Effector CD4-positive, alpha-beta T cell (primary cell): ENCODE measurements at places on chromosomes 3 and 15.

GRCh38 chr3:27721717-27722564 lies at the start of gene EOMES:
Gene EOMES, minus strand, starts transcription at chr3:27722323. Its CDS starts 29 bp downstream, at chr3:27722294.
- DNase-seq, result peak; percentile 62

DNA sequence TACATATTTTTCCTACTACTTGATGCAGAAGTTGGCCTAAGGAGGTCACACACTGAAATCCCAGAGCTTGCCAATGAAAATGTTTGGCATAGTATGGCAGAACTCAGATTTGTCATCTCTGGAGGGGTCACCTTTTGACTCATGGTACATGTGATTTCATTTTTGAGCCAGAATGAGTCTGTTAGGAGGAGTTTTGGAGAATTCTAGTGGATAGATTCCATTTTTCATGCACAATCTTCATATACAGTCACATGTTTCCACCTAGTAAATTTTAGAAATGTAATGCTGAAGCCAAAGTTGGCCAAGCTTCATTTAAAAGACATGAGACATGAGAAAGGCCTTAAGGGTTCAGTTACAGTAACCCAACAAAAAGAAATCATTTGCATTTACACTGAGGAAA lies 97.8 kb upstream of the IGSF10 start:
- no peak for DNase-seq

GRCh38 chr3:39028546-39028945 lies 23.2 kb downstream of the SCN11A start:
- DNase-seq, result no peak

DNA sequence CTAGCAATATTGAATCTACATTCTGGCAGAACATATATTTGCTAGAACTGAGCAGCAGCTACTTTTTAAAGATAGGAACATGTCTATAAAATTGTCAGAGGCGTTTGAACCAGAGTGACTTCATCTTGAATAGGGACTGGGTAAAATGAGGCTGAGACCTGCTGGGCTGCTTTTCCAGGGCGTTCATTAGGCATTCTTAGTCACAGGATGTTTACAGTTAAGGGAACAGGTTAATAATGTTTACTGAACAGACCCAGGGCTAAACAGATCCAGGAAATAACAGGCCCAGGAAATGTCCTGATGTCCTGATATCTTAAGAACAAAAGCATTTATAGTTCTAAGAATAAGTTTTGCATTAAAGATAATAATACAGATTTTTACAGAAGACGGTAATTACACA lies 34.5 kb upstream of the B3GALNT1 start:
- DNase-seq, result no peak

DNA sequence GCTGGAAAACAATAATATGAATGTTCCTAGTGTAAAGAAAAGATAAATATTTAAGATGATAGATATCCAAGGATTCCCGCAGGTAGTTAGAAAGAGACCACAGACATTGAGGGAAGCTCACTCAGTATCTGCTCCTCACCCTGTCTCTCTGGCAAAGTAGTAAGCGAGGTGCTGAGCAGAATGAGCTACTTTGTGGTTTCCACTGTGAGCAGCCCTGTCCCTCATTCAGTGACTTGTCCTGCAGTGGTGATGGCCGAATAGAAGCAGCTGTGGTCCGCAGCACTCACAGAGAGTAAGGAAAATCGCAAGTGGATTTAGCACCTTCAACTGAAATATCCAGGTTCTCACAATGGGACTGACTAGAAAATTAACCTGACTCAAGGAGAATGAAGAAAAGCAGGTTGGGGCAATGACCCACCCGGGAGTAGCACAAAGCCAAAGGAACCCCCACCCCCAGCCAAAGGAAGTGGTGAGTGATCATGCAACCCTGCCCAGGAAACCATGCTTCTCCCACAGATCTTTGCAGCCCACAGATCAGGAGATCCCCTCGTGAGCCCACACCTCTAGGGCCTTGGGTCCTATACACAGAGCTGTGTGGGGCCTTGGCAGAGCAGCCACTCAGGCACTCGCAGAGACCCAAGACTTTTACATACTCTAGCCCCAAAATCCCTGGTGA lies 21.8 kb upstream of the SLC25A38 start:
- peak; percentile 22 for DNase-seq

GRCh38 chr3:147914532-147914931 lies 505.4 kb downstream of the ZIC1 start:
- DNase-seq, result no peak

DNA sequence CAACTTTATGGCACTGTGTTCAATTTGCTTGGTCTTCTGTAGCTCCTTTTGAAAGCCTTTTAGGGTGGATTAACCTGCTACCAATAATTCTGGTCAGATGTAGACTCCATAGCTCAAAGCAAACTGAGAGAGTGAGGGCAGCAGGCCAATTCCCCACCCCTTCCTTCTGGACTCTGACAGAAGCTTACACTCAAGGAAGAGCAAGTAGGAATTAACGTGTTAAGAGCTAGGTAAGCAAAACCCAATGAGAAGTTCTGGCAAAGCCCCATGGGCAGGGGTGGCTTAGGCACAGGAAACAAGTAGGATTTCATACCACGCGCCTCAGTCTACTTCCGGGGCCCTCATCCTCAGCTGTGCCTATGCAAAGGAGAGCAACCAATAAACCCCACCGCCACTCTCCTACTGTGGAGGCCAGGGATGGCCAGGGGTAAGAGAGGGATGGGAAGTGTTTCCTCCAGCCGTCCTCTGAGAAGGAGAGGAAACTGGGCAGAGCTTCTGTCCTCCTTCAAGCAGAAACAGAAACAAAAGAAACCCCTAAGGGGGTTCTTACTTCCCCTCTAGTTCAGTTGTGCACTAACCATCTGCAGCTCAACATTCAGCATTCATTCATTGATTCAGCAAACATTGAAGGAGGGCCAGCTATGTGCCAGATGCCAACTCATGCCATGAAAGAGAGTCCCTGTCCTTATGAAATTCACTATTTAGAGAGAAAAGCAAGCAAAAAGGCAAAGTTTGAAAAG lies 12.6 kb downstream of the CCR5 start:
- DNase-seq, result no peak

DNA sequence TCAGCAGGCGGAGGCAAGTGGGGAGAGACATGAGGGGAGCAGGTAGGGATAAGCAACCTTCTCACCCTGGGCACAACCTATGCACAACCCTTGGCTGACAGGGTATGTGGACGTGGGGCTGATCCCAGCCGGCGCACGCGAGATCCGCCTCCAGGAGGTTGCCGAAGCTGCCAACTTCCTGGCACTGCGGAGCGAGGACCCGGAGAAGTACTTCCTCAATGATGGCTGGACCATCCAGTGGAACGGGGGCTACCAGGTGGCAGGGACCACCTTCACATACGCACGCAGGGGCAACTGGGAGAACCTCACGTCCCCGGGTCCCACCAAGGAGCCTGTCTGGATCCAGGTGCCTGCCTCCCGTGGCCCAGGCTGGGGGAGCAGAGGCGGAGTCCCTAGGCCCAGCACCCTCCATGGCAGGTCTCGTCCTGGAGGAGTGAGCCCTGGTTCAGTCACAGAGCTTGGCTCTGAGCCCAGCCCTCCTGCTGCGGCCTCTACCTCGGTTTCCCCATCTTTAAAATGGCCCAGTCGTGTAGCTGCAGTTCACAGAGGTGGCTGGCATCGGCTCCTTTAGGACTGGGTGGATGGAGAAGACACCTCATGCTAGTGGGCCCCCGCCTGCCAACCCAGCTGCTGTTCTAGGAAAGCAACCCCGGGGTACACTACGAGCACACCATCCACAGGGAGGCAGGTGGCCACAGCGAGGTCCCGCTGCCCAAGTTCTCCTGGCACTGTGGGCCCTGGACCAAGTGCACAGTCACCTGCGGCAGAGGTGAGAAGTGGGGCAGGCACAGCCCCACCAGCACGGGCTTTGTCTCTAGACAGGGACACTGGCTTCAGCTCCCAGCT lies 96.0 kb downstream of the TBC1D2B start:
- no peak for DNase-seq

- no peak for DNase-seq
Measured at GRCh38 chr15:90610190-90610589, 80.5 kb downstream of the CRTC3 start.

DNA sequence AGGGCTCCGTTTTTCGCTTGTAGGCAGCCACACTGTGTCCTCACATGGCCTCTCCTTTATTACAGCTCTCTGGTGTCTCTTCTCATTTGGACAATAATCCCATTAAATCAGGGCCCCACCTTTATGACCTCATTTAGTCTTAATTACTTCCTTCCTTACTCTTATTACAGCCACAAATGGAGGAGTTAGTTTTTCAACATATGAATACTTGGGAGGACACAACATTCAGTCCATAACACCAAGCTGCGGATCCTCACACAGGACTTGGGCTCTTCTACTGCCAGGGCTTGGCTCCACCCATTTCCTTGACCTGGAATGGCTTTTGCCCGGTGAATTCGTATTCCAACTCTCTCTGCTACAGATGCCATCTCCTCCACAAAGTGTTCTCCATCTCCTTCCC lies 74.3 kb upstream of the SLC7A14 start:
- no peak for DNase-seq

DNA sequence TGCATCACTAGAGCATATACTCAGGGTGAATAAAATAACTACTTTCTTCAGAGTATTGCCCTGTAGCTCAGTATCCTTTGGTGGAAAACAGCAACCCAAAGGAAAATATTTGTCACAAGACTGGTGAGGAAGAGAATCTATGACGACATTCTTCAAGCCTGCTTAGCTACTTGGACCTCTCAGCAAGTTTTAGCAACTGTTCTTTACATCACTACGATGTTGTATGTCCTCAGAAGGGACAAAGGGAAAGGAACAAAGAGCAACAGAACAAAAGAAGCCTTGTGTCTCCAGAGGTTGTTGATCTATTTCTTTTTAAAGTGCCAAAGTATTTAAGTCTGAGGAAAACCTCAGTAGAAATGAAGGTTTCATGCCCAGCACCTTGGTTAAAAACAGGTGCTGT lies 746.7 kb downstream of the NAALADL2 start:
- DNase-seq, result no peak

GRCh38 chr15:51335087-51335486 lies 3.3 kb downstream of the CYP19A1 start:
- DNase-seq, result no peak

GRCh38 chr3:105466072-105466471 lies 99.4 kb downstream of the ALCAM start:
- no peak for DNase-seq

GRCh38 chr15:62392376-62392775 lies 227.3 kb upstream of the C2CD4B start:
- DNase-seq, result no peak

GRCh38 chr15:25691544-25692430 lies 171.3 kb downstream of the ATP10A start:
- no peak for DNase-seq
